ENCODE measurements at places on chromosomes 11 and 22.
A peak's percentile ranks its signal among the peaks of the same experiment; 100 is the strongest.

DNA sequence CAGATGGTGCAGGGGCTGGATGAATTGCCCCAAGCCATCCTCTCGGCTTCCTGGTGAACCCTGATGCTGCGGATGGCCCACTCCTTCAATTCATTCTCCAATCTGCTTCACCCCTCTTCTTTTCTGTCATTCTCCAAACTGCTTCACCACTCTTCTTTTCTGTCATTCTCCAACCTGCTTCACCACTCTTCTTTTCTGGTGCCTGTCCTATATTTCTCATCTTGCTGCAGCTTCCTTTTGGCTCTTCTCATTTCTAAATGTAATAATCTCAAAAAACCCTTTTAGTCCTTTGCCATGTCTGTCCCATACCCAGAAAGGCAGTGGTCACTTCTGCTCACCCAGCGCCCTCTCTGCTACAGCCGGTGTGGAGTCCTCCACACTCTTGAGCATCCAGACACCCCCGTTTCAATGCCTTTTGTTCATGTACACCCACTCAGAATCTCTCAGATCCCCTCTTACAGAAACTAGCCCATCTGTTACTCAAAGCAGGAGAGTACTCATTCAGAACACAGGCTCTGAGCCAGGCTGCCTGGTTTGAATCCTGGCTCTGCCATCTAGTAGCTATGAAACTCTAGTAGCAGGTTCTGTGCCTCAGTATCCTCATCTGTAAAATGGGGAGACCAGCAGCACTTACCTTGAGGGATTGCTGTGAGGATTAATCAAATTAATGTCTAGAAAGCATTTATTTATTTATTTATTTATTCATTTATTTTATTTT is 14.9 kb downstream of the SERPIND1 start:
- DNase-seq = no peak

- no peak for DNase-seq
These were observed 3.7 kb downstream of the HBB start for GRCh38 chr11:5223146-5223545.

DNA sequence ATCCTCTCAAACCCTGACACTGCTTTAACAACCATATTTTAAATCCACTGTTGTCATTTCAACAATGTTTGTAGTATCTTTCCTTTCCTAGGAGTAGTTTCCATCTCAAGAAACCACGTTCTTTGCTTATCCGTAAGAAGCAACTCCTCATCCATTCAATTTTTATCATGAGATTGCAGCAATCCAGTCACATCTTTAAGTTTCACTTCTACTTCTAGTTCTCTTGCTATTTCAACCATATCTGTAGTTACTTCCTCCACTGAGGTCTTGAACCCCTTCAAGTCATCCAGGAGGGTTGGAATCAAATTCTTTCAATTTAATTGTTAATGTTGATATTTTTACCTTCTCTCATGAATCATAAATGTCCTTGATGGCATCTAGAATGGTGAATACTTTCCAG is 22.4 kb downstream of the CCDC82 start:
- DNase-seq = no peak

GRCh38 chr22:21047035-21047661 is 1.4 kb downstream of the LRRC74B start:
- no peak for DNase-seq

DNA sequence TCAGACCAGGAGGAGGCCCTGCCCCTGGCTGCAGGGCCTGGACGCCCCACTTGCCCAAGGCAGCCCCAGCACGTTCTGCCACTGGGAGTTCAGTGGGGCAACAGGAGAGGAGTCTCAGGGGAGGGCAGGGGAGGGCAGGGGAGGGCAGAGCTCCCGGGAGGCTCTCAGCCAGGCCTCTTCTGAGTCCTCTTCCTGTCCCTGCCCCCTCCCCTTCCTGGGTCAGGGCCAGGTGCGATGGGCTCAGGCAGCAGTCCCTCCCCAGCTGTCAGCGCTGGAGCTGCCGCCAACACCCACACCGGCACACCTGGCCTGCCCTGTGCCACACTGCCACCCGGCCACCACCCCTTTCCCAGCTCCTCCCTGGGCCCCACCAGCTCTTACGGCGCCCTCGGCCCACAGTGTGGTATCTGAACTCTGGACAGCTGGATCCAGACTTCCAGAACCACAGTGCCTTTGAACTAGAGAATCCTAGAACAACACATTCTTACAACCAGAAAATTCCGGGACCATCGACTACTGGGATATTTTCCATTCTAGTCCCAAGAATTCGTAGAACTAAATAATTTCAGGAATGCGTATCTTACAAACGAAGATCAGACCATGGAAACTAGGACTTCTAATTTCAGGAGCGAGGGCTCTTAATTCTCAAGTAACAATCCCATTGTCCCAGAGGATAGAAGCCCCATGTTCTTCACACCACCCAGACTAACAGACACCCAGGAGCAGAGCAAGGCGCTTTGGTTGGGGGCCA is 21.8 kb downstream of the RPL3 start:
- DNase-seq = no peak

GRCh38 chr11:13448876-13449275 is 14.1 kb downstream of the BTBD10 start:
- DNase-seq = peak; percentile 78

DNA sequence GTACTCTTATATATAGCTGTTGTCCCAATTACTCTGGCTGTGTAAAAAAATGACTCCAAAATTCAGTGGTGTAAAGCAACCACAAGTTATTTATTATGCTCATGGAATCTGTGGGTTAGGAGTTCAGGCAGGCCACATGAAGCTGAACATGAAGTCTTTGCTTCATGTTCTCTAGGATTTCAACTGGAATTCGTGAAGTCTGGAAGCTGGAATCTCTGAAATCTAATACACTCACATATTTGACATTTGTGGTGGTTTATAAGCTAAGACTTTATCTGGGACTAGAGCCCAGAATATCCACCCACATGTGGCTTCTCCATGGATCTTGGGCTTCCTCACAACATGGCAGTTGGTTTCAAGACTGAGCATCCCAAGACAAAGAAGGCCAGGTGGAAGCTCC is 430.6 kb downstream of the MIAT start:
- DNase-seq = peak; percentile 67

All from fibroblast of the aortic adventitia (primary cell).